ENCODE measurements at places on chromosomes 5 and 9.
A peak's percentile ranks its signal among the peaks of the same experiment; 100 is the strongest.

GRCh38 chr5:171524466-171524865 lies 105.0 kb downstream of the FGF18 start:
- DNase-seq = no peak

DNA sequence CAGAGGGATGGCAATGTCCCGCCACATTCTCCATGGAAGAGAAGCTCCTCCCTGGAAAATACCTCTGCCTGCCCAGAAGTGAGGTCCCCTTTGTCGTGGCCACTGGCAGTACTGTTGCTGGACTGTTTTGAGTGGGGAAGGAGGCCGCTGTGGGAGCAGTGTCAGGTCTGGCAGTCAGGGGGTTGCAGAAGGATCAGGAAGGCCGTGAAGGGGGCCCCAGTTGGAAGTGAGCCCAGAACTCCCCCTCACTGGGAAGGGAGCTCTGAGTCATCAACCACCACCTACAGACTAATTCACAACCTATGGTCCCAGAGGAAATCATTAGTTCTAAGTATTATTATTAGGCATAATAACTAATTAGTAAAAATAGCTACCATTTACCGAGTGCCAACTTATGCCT lies 200.4 kb downstream of the TTLL11 start:
- no peak for DNase-seq

- DNase-seq = no peak
Measured at GRCh38 chr9:16499892-16500291, 370.6 kb downstream of the BNC2 start.

- DNase-seq = no peak
Measured at GRCh38 chr9:108339251-108339650, 516.5 kb downstream of the ACTL7B start.

DNA sequence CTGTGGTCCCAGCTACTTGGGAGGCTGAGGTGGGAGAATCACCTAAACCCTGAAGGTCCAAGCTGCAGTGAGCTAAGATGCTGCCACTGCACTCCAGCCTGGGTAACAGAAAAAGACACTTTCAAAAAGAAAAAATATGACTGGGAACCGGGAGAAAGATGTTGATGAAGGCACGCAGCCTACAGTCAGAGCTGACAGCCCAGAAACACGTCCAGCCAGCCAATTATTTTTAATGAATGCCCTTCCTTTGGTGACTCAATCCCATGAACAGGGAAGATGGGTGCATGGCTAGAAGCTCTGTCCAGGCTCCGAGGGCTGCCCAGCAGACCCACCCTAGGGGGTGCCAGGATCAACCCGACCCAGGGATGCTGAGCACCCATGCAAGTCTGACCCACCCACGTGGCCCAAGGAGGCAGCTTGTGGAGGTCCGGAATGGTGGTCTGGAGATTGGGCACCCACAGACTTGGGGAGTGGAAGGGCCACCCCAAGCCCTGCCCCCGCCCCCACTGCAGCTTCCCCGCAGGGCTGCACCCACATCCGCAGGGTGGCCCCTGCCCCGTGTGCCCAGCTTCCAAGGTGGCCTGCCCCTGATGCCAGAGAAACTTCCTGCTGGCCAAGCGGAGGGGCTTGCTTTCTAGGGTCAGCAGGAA lies 51.0 kb downstream of the ADAMTS2 start:
- no peak for DNase-seq

GRCh38 chr5:126104951-126105350 lies 318.3 kb upstream of the GRAMD2B start:
- DNase-seq = no peak

GRCh38 chr5:167001246-167001645 lies 1290.2 kb upstream of the WWC1 start:
- DNase-seq = no peak

- no peak for DNase-seq
Measured at GRCh38 chr9:116574027-116574679, 113.0 kb upstream of the TRIM32 start.

DNA sequence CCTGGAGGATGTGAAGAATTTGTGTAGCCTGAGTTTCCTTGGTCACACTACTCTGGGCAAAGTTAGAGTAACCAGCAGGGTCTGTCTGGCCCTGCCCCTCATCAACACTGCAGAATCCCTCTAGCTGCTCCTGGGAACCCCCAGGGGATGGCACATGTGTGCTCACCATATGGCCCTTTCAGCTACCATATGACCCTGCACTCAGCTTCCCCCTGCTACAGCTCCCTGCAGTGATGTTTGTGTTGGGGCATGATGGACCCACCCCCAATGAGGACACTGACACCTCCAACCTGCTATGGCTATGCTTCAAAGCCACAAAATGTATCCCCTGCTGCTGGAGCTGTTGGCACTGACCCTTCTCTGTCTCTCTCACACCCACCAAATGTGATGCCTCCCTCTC lies 152.7 kb downstream of the SNX18 start:
- DNase-seq = no peak

- no peak for DNase-seq
Measured at GRCh38 chr5:1781726-1782384, 17.8 kb downstream of the MRPL36 start.

GRCh38 chr9:72950875-72951442 lies 1.9 kb downstream of the ALDH1A1 start:
- DNase-seq = no peak

DNA sequence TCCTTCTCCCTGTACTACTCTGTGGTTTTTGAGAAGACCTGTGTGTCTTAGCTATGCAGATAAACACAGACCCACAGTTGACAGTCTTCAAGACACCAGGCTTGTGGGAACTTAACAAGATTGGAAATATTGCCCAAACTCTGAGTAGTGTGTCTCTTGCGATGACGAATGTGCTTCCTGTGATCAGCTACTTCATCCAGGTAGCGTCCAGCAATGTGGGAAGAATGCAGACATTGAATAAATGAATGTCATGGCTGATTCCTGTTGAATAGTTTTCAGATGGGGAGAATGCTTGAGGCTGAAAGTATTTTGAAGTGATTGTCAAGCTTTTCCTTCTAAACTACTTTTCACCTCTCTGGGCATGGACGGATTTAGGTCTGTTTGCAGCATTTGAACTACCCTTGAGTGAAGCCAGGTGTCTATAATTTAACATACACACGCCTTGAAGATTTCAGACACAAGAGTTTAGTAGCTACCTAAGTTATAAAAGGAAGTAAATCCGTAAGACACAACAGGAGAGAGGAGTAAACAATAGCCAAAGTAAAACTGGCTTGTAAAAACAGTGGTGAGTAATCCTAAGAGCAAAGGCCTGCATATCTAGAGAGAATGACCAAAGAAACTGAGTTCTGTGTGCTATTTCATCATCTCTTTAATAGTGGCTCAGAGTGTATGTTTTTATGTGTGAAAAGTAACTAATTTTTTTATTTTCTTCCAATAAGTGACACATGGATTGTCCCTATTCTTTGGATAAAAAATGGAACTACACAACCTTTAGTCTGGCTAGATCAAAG lies 30.0 kb upstream of the ARL14EPL start:
- no peak for DNase-seq

- DNase-seq = no peak
Measured at GRCh38 chr9:90176901-90177300, 465.7 kb downstream of the DIRAS2 start.

- DNase-seq = no peak
Measured at GRCh38 chr5:112784726-112785125, 47.0 kb downstream of the APC start.

DNA sequence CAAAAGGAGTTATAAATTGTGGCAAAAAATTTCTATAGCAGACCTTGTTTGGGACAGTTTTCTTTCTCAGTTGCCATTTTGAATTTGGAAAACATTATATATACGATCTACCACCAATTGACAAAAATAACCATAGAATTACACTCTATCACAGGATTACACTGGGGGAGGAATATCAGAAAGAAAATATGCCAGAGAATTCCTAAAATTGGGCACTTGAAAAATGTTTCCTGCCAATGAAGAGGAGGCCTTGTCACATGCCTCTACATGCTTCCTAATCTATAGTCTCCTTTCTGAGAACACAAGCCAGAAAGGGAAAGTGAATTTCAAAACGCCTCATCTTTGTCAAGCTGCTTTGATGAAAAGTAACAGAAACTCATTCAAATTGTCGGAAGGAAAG lies 78.5 kb upstream of the DNAH5 start:
- DNase-seq = no peak

DNA sequence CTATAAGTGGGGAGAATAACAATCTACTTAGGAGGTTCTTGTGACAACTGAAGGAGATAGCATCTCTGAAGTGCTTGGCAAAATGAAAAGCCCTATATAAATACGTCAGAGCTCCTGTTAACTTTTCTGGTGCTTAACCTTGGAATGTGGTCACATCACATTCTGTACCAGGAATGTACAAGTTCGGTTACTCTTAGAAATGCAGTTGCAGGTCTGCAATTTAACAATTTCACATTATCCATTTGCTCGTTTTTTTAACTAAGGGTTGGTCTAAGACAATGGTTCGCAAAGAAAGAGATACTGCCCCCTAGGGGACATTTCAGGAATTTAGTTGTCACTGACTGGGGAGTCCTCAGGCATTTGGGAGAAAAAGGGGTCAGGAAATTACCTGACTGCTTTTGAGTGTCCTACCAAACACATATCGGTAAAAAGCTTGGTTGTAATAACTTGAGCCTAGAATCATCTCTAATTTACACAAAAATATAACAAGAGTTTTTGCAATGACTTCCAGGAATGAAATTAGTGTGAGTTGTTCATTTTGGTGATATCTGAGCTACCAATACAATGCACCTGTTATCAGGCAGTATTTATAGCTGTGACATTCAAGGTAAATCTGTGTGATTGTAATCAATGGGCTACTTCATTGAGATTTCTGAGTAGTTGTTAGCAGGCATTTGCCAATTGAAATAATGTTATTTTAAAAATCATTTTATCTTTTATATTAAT lies 5.4 kb upstream of the HBEGF start:
- DNase-seq = no peak

- no peak for DNase-seq
Measured at GRCh38 chr9:13457795-13458194, 178.3 kb upstream of the MPDZ start.

- DNase-seq = no peak
Measured at GRCh38 chr5:17255471-17256021, 38.1 kb downstream of the BASP1 start.

DNA sequence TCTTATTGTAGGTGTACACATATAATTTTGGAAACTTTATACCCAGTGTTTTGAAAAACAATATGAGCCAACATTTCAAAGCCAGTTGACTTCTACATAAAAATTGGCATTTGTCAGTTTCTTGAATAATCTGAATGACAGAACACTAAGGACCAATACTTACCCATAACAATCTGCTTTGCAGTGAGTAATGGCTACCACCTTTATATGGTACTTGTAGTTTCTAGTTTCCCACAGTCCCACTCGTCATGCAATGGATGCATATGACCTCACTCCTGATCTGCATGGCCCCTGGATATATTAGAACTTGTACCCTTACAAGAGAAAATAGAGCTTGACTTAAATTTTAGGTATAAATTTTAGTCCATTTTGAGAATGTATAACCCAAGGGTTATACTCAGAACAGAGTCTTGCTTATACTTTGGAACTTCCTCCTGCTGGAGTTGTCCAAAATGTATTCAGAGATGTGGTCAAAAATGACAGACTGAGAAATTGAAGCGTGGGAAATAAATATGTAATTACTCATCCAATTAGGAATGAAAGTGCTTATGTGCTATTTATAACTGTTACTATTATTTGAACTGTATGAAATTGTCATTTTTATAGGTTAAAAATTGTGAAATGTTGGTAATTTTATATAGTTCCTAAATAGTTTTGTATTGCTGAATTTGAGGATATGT lies 19.5 kb downstream of the XRCC4 start:
- no peak for DNase-seq

- DNase-seq = no peak
Measured at GRCh38 chr5:66516550-66516949, 79.6 kb upstream of the MAST4 start.

DNA sequence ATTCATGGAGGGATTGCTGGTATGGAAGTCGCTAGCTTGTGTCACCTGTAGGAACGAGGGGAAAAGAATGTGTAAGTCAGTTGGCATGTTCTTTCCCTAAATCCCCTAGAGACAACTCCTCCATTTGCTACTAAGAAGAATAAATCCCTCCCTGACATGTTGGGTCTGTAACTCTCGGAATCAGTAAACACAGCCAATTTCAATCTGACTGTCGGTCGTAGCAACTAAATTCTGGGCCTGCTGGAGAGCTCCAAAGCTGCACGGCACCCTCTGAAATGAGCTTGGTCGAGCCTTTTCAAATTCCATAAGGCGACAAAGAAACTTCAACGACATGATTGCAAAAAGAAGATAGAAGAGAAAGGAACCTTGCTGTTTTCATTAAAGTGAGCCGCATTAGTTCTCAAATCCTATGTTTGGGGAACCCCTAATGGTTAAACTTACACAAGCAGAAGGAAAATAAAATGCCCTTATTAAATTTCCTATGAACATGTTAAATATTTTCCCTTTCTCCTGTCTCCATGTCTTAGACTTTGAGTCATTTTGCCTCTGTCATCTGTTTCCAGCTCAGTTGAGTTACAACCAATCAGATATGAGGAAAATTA lies 735.8 kb upstream of the WWC1 start:
- DNase-seq = no peak

- no peak for DNase-seq
Measured at GRCh38 chr5:10384483-10384882, 31.0 kb downstream of the MARCHF6 start.

DNA sequence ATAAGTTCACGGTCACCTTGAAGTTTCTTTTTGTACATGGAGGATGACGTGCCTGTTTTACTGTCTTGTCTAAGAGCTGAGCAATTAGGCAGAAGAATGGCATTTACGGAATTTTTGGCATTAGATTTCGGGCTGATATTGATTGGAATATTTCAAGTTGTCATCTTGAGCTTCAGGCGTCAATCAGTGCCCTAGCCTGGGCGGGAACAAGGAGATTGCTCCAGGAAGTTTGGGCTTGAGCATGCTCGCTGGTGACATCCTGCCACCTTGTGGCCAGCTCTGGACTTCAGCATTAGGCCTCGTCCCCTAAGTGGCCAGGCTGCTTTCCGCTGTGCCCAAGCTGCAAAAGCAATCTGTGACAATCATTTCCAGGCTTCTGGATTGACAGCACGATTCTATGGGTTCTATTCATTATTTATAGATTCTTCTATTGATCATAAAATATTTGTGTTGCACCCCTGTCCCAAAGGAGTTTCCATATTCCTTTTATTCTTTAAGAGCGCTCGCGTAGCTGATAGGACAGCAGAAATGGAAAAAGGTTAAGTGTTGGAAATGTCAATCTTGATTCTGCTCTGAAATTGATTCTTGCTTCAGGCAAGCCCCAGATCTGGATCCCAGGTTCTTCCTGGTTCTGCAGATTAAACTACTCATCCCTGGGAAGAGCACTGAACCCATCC lies 79.3 kb downstream of the SLC28A3 start:
- peak; percentile 53 for DNase-seq

GRCh38 chr9:4713849-4714248 lies 27.2 kb downstream of the AK3 start:
- DNase-seq = no peak

- DNase-seq = no peak
Measured at GRCh38 chr9:81045658-81046057, 643.7 kb downstream of the TLE1 start.

- DNase-seq = no peak
Measured at GRCh38 chr9:133496861-133497842, 18.3 kb upstream of the SLC2A6 start.

GRCh38 chr5:66134407-66134861 lies 9.7 kb upstream of the SREK1 start:
- no peak for DNase-seq

DNA sequence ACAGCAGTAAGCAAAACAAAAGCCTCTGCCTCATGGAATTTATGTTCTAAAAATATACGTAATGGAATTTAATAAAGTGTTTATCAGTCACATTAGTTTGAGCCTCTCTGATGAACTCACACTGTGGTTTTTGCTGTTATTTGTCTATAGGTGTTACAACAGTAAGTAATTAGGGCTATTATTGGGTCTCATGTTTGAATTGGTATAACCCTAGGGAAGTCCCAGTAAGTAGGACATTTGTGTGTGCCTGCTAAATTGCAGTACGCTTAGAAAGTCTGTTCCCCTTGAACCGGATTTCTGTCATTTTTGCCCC lies 197.6 kb downstream of the NR3C1 start:
- DNase-seq = no peak
